ENCODE measurements at places on chromosomes 2 and 18. TPM values are rescaled to one million over a fixed set of nuclear protein-coding genes. Genes with fewer than 3 reads are reported as not detected.

DNA sequence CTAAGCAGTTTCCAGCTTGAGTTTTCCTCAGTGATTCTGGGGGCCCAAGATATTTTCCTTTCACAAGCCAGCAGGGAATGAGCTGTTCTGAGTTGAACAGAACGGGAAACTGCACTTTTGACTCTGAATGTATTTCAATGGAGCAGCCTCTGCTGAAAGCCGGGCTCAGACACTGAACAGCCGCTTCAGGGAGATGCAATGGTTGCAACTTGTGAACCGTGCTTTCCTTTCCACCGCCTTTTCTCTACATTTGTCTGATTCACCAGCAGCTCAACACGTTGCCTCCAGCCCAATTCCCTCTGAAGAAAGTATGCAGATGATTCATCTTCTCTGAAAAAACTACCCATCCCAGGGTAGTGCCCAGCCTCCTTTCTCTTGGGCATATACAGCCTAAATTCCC lies 119.3 kb upstream of the PKDCC start:
- peak; percentile 39 for DNase-seq
- no peak overlapping the region for H3K4me3 ChIP-seq
- H3K27me3 ChIP-seq: no peaks in the 10 kb centered on the region
- no peaks in the 10 kb centered on the region for H3K36me3 ChIP-seq
- H3K4me1 ChIP-seq: no peaks in the 10 kb centered on the region

DNA sequence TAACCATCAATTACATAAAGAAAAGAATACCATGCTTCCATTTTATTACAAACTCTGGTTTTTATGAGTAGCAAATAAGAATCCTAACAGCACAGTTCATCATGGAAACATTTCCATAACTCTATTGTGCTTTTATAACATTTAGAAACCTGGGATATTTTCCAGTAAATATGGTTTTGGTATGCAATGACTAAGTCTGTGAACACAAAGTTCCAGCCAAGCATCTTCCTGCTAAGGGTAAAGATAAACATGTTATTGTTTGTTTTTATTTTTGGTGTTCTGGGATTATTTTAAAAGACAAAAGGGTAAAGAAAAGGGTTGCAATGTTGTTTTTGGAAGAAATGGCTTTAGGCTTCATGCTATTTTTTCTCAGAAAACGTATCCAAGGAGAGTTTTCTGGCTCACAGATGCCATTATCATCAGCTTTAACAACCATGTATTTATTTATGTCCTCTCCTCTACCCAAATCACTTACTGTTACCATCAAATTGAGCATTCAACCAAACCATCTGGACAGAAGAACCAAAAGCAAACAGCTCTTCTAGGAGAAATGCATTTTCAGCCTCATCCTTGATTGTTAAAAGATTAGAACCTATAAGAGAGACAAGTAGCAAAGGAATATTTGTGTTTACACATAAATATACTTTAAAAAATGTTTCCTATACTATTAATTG lies 116.0 kb downstream of the PLA2R1 start:
- H3K27me3 ChIP-seq: no peaks in the 10 kb centered on the region
- H3K27ac ChIP-seq: no peak overlapping the region
- no peaks in the 10 kb centered on the region for H3K36me3 ChIP-seq
- H3K4me1 ChIP-seq: no peaks in the 10 kb centered on the region

DNA sequence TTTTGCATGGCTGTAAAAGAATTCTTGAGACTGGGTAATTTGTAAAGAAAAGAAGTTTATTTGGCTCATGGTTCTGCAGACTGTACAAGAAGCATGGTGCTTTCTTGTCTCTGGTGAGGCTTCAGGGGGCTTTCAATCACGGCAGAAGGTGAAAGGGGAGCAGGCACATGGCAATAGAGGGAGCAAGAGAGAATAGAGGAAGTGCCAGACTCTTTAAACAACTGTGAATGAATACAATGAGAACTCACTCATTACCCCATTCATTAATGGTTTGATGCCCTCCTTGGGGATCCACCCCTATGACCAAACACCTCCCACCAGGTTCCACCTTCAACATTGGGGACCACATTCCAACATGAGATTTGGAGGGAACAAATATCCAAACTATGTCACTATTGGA lies 463.5 kb downstream of the MTX2 start:
- H3K27ac ChIP-seq: no peak overlapping the region
- DNase-seq: no peak
- H3K27me3 ChIP-seq: no peaks in the 10 kb centered on the region
- H3K4me3 ChIP-seq: no peak overlapping the region
- no peaks in the 10 kb centered on the region for H3K4me1 ChIP-seq
- H3K36me3 ChIP-seq: no peaks in the 10 kb centered on the region

Gene EML6
- total RNA-seq: 1.6 TPM

GRCh38 chr2:207067473-207067872 lies 98.3 kb downstream of the KLF7 start:
- no peak overlapping the region for H3K4me3 ChIP-seq
- no peaks in the 10 kb centered on the region for H3K36me3 ChIP-seq
- H3K4me1 ChIP-seq: no peaks in the 10 kb centered on the region
- H3K27me3 ChIP-seq: no peaks in the 10 kb centered on the region
- no peak for DNase-seq

Data from uterus (tissue), 4 donors.